ENCODE measurements at places on chromosomes 13 and 19.
A peak's percentile ranks its signal among the peaks of the same experiment; 100 is the strongest.

- no peak for DNase-seq
Measured at GRCh38 chr13:112117258-112117954, 50.5 kb downstream of the SOX1 start.

GRCh38 chr19:38709671-38710415 is 34.4 kb downstream of the CAPN12 start:
- no peak for DNase-seq

DNA sequence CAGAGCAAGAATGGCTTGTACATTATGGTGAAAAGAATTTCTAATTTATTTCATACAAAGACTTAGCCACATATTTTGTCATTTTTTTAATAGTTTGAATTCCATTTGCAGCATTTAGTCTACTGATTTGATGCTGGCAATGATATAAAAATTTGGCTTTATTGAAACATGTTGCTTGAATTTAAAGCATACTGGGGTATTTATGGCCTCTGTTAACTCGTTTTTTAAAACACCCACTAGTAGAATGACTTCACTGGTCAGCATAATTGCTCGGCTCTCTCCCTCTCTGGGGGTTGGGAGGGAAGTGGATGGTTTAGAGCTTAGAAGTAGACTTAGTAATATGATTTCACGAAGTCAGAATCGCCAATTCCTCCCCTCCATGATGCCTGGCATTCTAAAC is 354.9 kb upstream of the HTR2A start:
- DNase-seq, result no peak

DNA sequence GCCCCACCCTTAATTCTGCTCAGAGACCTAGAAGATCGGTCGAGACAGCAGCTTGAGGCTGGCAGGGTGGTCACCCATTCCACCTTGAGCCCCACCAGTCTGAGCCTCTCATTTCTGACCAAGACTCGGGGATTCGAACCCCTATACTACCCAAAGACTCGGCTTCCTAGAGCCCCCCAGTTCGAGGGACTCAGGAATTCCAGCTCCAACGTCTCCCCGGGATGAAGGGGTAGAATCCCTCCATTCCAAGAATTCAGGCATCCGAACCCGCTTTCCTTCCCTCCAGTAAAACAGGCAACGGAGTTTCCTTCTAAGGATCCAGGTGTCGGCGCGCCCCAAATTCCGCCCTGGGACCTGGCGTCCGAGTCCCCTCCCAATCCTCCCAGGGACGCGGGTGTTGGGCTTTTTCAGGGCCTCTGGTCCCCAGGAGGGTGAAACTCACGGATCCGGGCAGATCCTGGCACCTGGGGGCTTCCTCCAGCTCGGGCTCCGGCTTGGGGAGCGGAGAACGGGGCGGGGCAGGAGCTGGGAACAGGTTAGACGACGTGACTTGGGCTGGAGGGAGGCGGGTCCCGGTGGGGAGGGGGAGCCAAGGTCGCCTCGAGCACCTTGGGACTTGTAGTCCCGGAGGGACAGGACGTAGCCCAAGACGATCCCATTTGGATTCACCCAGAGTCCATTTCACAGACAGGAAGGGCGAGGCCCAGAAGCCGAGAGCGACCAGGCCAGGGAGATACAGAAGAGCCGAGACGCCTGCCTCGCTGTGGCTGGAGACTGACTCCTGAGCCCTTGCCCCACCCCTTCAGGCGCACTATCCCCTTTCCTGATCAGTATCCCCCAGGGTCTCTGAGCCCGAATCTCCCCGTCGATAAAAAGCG is at the start of gene PPP1R13L:
PPP1R13L (minus strand) TSS at position 513 of the 878 bp plus-strand sequence. CDS start 6,751 bp downstream, outside the sequence.
- DNase-seq, result peak; percentile 80

DNA sequence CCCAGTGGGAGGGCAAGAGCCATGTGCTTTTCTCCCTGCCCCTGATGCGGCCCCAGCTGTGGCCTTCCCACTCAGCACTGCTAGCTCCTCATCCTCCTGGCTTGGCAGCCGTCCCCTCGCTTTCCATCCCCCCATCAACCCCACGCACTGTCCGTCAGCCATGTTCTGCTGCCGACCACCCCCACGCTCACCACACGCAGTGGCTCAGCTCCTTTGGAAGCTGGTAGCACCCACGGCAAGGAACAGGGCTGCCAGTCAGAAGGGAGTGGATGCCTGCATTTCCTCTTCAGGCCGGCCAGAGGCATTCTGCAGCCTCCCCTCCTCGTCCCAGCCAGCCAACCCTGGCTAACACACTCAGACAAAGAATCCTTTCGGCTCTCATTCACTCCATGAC is 6.3 kb downstream of the CALM3 start:
- DNase-seq, result no peak

GRCh38 chr13:52846567-52847321 is 1.7 kb downstream of the PCDH8 start:
- no peak for DNase-seq

GRCh38 chr13:34263681-34264080 is 445.7 kb downstream of the RFC3 start:
- DNase-seq, result no peak

DNA sequence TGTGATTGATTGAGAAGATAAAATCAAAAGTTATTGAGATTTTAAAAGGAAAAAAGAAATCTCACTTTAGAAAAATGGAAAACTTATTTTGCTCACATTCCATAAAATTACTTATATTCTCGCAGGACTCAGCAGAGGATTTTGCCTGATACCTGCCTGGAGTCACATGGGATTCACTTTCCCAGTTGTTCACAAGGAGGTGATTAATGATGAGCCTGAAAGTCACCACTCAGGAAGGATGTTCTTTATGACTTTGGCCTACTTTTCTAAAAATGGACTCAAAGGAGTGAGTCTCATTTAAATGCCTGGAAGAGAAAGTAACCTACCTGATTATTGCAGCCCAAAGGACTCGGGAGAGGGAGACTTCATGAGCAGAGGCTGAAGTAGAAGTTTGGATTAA is 34.5 kb upstream of the FAM216B start:
- DNase-seq, result no peak

DNA sequence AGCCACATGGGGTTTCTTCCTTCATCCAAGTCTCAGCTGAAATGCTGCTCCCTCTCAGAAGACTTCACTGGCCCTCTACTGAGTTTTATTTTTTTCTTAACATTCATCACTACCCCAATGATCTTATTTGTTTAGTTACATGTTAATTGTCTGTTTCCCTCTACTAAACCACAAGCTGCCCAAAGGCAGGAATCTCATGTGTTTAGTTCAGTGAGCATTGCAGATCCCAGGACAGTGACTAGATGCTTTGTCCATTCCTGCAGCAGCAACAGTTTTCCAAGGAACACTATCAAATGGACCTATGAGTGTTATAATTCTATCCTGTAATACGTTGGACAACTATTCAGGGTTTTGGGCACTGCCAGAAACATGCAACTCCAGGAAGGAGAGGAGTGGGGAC is 93.1 kb downstream of the RNASEH2B start:
- no peak for DNase-seq

DNA sequence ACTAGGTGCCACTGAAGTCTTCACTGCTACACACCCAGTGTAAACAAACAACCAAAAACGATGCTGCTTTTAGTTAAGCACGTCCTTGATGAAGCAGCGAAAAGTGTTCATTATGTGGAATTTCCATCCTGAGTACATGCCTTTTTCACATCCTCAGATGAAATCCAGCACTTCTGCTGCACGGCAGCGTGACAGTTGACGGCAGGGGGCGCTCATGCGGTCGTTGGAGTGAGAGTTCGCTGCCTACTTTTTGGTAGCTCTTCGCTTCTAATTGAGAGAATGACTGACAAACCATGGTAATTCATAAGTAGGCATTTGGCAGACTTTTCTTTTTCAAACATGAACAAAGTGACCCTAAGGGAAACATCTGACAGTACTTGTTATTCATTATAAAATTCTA is 1124.9 kb downstream of the EFNB2 start:
- peak; percentile 19 for DNase-seq

GRCh38 chr13:73767747-73768315 is 366.4 kb downstream of the KLF12 start:
- peak; percentile 47 for DNase-seq

GRCh38 chr13:48923376-48923775 is 52.3 kb upstream of the FNDC3A start:
- no peak for DNase-seq

DNA sequence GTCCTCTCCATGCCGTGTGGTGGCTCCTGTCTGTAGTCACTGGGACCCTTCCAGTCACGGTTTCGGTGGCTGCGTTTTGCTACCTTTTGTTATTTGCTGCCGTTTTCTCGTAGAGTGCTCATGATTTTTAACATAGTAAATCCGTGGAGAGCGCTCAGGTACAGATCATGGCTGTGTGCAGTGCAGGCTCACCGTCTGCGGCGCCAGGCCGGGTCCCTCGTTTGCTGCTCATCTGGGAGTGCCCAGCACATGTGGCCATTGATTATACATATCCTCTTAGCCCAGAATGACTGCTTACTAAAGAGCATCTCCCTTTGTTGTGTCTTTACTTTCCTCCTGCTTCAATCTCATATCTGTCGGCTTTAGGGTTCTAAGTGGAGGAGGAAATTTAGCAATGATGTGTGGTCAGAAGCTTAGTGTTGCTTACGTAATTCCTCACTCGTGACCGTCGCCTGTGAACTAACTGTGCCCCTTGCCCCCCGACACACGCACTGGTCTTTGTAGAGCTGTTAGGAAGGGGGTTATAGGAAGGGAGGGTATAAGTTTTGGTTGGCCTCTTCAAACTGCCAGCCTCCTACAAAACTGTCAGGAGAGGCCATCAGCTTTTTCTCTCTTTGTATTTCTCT is 31.8 kb downstream of the TFDP1 start:
- DNase-seq, result no peak

DNA sequence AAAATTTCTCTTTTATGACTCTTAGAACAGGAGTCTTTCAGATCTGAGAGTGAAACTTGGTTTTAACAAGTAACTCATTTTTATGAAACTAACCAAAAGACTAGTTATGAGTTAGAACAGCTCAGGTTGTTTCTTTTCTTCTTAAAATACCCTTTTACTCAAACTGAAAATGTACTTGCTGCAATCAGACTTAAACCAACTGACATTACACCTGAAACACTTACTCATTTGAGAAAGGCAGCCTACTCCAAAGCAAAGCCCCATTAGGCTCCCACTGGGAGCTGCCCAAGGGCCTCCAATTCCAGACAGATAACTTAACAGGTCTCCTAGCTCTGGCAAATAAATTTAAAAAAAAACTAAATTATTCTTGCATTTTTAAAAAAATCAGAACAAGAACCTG is 3.6 kb downstream of the FOXO1 start:
- no peak for DNase-seq

DNA sequence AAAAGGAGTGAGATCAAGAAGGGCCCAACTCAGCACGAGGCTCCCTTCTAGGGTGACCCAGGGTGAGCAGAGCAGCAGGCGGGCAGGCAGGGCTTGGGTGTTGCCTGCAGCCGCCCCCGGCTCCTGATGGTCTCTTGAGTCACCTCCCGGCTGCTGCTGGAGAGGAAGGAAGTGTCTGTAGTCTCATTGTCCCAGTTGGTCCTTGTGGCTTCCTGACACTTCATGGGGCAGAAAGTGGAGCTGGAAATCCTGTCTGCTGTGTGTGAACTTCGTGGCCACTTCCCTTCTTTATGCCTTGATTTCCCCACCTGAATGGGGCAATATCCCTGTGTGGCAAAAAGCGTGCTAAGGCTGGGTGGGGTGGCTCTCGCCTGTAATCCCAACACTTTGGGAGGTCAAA is 2.5 kb downstream of the MAP1S start:
- DNase-seq, result no peak

GRCh38 chr19:44737238-44738071 is 11.1 kb upstream of the BCL3 start:
- DNase-seq, result no peak

DNA sequence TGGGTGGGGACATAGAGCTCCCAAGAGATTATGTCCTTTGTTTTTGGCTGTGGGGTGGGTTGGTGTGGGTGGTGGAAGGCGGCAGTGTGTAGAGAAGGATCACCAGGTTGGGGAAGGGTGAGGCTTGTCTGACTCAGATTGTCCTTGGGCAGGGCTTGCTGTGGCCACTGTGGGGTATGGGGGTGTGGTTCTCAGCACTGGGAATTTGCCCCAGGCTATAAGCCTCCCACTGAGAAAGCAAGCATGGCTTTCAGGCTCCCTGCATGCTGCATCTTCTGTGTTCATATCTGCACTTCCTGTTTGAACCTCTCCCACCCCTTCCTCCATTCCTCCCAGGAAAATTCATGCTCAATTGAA is 34.9 kb downstream of the DNAJC15 start:
- peak; percentile 35 for DNase-seq

DNA sequence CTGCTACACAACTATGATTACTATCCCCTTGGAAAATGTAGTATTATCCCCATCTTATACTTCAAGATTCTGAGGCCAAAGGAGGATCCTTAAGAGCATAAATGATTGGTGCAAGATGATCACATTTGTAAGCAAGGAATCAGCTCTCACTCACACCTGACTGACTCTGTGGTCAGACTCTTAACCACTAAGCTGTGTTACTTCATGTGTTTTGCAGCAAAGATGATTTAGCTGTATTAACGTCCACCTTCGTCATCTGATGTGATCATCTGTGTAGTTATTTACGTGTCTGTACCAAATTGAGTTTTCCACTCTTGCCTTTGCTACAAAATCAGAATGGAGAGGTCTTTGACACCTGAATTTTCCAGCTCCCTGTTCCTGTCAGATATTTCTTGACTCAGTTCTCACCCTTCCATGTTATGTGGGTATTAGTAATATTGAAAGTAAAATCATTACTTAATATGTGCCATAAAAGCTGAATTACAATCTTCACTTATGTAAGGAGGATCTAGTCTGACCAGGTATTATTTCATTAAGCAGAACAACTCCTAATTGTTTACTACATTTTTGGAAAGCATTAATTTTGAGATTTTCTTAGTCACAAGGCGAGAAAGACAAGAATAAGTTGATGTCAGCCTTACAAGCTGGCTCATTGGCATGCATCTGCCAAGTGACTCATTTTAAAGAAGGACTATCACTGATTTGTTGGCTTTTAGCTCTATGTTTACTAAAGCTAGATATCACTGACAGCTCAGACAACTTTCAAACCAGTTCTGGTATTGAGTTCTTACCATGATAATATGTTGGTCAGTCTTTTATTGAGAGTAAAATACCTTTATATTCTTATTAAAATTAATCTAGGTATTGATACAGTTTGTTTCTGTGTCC is 1279.8 kb upstream of the PCDH9 start:
- DNase-seq, result no peak

GRCh38 chr13:106657104-106657503 is 89.2 kb upstream of the ARGLU1 start:
- no peak for DNase-seq

GRCh38 chr19:23971598-23971997 is 56.9 kb downstream of the ZNF726 start:
- DNase-seq, result no peak

DNA sequence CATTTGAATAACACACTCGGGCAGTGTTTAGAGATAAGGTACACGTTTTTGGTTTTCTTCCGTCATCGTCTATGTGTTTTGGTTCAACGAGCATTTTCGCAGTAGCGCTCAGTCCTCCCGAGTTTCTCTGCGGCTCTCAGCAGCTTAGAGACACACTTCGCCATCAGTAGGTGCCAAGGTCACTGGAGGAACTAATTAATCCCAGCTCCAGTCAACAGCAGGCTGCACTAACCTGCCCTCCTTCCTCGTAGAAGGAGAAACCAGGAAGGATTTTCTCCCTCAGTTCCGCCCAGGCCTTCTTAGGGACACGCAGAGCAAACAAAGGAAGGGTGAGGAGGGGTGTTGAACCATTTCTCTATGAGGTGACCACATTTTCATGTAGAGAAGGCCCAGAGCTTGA is 12.6 kb downstream of the MBNL2 start:
- DNase-seq, result no peak

- peak; percentile 37 for DNase-seq
Measured at GRCh38 chr19:995051-995827, 5.0 kb upstream of the GRIN3B start.

- no peak for DNase-seq
Measured at GRCh38 chr19:31261019-31261602, 88.1 kb downstream of the TSHZ3 start.
